ENCODE measurements at places on chromosomes 2 and 18.

DNA sequence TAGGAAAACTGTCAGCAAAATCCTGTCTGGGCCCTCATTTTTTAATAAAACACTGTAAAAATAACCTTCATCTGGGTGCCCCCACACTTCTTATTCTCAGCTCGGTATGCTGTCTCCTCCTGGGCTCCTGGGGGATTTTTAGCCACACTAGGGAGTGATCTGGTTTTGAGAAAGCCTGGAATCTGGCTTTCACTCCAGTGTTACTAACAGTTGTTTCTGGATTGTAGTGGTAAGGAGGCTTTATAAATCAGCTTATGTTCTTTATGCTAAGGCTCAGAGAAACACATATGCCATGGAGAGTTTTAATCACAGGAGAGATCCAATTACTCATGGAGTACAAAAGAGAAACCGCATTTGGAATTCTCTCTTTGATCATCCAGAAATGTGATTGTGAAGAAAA, 744.3 kb upstream of the SOX11 start:
- no peak for DNase-seq

DNA sequence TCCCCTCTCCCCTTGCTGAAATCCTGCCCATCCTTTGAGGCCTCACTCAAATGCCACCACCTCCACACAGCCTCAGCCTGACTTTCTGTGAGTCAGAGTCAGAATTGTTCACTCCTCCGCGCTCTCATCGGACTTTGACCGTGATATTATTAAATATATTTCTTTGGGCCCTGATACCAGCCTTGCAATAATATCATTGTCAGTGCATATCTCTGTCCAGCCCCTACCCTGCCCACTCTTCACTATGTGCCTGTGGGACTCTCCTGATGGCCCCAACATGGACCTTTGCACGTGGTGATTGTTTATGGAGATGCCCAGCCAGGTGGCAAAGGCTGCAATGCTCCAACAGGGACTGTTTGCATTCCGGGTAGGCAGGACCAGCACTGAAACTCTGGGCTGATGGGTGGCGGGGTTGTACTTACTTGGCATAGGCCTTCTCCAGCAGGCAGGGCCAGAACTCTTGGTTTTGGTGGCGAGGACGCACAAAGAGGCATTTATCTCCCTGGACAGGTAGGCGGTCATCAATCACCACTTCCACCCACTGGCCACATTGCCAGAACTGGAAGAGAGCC, 37.3 kb downstream of the CAPN13 start:
- DNase-seq: no peak

GRCh38 chr18:79771446-79772107, 26.2 kb upstream of the KCNG2 start:
- no peak for DNase-seq

DNA sequence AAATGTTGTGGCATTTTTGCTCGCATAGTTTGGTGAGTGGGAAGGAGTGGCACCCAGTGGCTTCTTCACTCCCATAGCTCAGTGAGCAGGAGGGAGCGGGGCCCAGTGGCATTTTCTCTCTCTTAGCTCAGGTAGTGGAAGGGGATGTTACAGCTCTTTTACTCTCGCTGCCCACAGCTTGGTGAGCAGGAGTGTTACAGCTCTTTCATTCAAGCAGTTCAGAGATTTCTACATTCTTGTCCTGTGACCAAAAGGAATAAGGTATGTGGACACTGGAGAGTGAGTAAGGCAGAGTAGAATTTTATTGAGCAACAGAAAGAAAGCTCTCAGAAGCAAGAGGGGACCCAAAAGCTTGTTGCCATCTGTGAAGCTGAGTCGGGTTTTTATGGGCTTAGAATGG, 192.4 kb downstream of the SPAG16 start:
- DNase-seq: no peak

GRCh38 chr18:43080671-43081070, 34.8 kb downstream of the RIT2 start:
- DNase-seq: no peak

DNA sequence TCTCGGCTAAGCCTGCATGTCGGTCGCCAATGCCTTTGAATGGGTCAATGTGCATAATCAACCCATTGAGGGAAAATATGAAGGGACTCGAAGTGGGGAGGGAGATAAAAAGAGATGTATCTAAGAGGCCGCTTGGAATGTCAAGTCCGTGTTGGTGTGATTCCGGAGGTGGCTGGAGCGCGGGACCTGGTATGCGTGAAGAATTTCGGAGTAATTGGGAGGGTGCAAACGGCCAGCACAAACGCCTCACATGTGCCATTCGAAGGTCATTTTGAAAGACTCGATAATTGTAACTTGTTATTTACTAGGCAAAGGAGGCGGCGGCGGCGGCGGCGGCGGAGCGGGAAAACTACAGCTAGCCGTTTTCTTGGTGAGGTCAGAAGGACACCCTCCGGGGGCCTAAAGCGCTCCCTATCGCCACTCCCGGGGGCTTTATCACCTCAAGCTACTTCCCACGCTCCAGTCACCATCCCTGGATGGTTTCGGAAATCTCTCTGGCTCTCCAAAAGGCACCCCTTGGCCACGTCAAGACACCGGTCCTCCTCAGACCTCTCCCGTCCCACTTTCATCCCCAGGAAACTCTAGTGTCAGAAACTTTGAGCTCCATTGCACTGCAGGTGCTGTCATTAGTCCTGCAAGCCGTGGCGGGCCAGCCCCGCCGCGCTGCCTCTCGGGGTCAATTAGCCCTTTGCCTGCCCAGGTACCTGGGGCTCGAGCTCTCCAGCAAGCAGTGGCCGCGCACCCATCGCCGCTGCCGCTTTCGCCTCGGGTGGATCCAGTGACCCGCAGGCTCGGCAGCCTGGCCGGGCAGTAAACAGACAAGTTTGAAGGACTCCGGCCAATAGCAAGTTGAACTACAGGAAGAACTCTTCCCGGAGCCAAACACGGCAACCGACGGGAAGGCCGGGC, 1.5 kb downstream of the ERBB4 start:
- peak; percentile 78 for DNase-seq

DNA sequence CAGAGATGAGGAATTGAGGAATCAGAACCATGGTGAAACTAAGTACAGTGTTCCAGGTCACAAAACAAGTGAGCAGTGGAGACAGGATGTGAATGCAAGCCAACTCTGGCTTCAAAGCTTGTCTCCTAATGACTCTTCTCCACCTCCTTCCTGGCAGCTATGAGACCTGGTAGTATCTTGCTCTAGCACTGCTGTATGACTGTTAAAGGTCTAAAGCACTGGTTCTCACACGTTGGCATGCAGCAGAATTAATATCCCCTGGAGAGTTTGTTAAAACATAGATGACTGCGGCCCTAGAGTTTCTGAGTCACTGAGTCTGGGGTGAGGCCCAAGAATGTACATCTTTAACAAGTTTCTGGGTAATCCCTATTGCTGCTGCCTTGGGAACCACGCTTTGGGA, 63.3 kb downstream of the SUCLG1 start:
- no peak for DNase-seq

DNA sequence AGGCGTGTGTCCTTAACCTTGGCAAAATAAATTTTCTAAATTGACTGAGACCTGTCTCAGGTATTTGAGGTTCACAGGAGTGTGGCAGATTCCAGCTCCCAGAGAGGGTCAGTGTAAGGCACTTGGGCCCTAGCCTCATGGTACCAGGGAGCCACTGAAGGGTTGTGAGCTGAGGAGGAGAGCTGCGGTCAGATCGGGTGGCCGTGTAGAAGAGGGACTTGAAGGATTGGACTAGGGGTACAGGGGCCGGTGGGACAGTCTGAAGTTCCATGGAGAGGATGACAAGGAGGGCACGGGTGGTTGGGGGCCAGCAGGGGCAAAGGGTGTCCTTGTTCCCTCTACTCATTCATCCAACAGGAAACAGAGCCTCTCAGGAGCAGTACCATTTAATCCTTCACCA, 327.0 kb upstream of the HS6ST1 start:
- no peak for DNase-seq

GRCh38 chr2:39919511-39920306, 140.7 kb upstream of the THUMPD2 start:
- no peak for DNase-seq

- no peak for DNase-seq
These were observed 599.5 kb upstream of the ZNF804A start for GRCh38 chr2:183998797-183999190.

GRCh38 chr2:215981115-215981514, 32.2 kb downstream of the MREG start:
- no peak for DNase-seq

- no peak for DNase-seq
These were observed 74.4 kb downstream of the NBAS start for GRCh38 chr2:15486770-15487169.

- no peak for DNase-seq
These were observed 800 bp downstream of the VIL1 start for GRCh38 chr2:218419630-218420216.

DNA sequence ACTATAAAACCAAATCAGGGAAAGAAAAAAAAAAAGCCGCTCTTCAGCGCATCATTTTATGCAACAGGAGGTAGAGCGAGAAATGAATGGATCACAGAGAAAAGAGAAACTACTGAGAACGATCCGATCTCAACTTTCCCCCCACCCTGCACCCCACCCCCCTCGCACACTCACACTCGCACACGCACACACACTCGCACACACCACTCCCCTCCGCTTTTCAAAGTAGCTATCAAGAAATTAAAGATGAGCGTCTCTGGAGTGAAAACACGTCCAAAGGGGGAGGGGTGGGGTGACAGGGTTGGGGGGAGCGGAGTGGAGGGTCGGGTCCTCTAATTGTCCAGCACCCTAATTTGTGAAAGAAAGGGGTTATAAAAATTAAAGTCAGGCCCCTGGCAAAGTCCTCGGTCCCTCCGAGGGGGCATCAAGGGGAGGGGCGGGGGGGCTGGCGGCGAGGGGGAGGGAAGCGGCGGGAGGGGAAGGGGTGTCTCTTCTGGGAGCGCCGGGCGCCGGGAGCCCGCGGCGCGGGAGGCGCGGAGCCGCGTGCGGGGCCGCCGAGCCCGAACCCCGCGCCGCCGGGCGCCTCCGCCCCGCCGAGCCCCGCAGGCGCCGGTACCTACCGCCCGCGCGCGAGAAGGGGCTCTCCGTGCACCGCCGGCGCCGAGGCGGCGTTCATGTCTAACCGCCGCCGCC, 428 bp downstream of the TCF4 start:
- DNase-seq: peak; percentile 65

- no peak for DNase-seq
These were observed 37.3 kb downstream of the FHOD3 start for GRCh38 chr18:36334798-36335197.

DNA sequence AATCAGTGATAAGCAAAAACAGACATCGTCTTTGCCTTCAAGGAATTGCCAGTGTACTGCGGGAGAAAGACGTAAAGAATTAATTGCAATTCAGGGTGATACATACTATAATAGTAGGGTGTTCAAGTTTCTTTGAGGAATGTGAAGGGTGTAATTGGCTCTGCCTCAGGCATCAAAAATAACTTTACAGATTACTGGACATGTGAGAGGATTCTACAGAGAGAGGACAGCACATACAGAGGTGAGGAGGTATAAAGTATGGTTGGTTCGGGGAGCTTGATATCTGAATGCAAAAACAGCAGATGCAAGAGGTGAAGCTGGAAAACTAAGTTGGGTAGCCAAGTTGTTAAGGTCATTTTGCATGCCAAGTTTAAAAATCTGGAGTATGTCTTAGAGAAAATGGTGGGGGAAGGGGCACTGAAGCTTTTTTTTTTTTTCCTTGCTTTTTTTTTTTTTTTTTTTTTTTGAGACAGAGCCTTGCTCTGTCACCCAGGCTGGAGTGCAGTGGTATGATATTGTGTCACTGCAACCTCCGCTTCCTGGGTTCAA, 227.5 kb upstream of the FOSL2 start:
- no peak for DNase-seq

GRCh38 chr2:100756704-100757103, 63.2 kb upstream of the NPAS2 start:
- DNase-seq: no peak

DNA sequence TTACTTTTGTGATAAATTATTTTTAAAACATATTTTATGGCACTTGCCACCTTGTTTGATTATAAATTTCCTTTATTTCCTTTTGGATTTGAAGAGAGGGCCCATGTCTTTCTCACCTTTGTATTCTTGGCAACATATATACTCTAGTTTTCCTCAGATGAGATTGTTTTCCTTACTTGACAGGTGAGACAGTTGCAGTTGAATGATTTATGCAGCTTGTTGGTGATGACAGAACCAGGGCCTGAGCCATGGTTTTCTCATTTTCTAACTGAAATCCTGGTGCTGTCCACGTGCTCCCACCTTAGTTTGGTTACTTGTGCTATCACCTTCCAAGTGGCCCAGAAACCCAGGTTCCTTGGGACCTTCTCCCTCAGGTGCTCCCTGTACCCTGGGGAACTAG, 58.2 kb downstream of the TTC39C start:
- no peak for DNase-seq

GRCh38 chr2:140506606-140507005, 1624.2 kb downstream of the LRP1B start:
- no peak for DNase-seq

DNA sequence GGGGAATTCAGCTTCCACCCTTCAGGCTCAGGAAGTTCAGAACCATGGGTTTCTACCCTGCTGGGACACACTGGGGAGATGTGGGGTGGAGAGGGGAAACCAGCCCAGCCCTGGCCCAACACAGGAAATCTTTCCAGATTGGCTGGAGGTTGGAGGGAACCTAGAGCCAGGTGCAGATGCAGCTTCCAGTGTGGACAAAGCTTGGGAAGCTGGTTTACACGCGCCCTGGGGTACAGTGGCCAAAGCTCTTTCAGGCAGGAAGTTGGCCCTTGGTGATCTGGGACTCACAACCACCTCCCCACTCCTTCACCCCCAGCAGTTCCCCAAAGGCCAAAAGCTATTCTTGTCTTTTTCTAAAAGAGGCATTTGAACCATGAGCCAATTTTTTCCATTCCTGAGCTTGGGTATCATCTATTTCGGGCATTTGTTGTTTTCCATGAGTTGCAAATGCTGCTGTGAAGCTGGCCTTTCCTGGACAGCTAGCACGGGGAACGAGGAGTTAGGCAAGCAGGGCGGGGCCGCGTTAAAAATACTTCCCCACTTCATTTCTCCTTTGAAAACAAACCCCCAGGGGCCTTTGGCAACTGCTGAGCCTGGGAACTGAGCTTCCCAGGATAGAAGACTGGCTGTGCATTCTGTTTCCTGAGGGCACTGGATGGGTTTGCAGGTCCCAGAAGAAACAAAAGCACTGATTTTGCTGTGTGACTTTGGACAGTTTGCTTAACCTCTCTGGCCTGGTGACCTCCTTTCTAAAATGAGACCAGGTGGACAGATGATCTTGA, 3.1 kb upstream of the ARID5A start:
- DNase-seq: no peak

GRCh38 chr2:41707790-41708451, 339.9 kb upstream of the PKDCC start:
- no peak for DNase-seq

DNA sequence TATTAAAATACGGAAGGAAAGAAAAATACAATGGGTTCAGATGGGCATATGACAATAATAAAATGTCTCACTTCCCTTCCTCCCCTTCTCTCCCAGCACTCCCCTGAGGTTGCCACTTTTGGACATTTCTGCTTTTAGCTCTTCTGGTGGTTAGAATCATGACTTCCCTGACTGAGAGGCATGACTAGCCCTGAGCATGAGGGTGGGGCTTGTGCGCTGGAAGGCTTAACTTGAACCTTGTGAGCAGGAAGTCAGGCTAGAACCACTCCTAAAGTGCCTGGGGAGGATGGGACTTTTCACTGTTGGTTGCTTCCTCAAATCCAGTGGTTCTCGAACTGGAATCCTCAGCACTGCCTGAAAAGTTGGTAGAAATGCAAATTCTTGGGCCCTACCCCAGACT, 19.7 kb upstream of the ARHGAP25 start:
- no peak for DNase-seq

All from right kidney (tissue), 9 donors.